ENCODE measurements at places on chromosomes 6 and 20.

- peak; percentile 33 for DNase-seq
Measured at GRCh38 chr6:22838345-22838744, 269.0 kb downstream of the HDGFL1 start.

DNA sequence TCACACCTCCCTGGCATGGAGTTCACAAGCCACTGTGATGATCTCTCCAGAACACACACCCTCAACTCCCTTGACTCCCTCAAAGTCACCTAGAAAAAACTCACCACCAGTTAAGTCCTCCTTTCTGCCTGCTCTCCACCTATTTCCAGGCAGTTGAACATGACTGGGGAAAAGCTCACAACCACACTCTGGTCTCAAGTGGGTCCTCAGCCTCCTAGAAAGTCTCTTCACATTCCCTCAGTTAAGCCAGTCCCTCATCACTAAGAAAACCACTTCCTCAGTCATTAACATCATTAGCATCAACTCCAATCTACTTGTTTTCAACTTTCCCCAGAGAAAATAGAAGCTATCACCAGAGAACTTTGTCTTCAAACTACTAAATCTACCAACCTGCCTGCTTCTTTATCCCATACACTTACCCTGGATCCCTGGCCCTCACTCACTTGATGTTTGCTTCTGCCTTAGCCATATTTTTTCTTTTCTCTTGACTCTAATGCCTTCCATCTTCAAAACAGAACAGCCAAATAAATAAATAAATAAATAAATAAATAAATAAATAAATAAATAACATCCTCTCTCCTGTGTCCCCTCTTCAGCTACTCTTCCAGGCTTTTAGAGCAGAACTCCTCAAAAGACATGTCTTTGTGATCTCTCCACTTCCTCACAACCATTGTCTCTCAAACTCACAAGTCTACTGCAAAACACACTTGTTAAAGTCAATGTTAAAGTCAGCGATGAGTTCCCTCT is 742.4 kb upstream of the FLRT3 start:
- no peak for DNase-seq

DNA sequence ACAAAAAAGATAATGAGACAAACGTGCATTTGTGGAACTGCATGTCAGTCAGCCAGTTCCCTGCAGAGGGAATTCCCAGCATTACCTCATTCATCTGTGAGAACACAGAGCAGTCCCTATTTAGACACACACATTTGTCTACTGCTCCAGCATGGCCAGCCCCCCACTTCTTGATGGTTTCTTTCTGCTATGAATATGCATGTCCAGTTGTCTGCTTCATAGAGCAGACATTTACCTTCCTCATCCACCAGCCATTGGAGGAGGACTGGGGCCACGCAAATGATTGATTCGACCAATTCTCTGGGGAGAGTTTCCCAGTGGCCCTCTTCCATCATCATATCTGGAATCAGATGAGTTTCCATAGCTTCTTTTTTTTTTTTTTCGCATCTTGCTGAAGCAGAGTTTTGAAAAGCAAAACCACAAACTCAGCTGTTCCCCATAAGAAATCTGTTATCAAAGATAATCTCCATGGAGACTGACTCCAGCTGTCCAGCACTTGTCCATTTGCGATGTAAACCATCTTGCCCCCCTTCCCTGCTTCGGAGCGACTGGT is 11.8 kb downstream of the ENPP1 start:
- no peak for DNase-seq

DNA sequence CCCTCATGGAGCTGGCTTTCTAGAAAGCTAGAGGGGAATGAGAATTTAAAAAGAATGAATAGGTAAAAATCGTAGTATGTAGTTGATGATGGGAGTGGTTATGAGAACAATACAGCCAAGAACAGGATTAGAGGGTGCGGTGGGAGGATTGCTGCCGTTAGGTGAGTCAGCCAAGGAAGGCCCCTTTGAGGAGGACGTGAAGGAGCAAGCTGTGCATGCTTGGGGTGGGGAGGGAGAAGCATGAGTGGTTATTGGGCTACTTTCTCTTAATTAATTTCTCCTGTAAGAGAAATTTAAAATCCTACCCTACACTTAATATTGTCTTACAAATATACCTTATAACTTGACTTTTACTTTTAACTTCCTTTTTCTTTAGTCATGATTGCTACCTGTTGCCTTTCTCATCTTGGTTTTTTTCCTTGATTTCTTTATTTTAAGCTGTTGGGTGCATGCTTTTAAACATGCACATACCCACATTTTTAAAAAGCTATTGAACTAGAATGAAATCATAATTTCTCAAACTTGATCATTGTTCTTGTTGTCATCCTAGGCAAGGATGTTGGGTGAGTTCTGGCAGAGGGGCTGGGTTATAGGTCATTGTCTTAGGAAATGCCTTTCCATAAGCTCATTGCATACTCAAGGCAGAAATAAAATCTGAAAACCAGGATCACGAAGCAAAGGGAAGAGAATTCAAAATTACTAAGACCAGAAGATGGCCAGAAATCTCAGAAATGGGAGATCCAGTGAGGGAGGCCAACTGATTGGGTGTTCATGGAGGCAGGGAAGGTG is 114.5 kb downstream of the TCP11 start:
- DNase-seq = no peak
